GM12892 (cell line): ENCODE measurements at places on chromosomes 11 and 22.

- DNase-seq = peak; percentile 47
Measured at GRCh38 chr22:41603873-41604332, 14.3 kb upstream of the PMM1 start.

DNA sequence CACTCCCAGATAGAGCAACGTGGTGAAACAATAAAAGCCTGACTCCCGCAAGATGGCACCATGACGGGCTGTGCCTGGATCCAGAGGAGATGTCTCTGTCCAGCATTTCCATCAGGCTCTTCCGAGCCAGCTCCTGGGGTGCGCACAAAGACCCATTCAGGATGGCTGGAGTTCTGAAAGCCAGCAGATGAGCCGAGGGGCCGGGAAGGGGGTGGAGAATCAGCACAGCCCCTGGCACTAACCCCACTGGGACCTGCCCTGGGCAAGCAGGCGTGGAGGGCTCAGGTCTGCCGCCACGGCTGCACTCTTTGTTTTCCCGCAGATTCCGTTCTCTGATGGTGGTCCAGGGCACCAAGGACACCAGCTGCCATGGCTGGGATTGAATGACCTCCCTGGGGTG, 97.2 kb upstream of the BLID start:
- no peak for DNase-seq

DNA sequence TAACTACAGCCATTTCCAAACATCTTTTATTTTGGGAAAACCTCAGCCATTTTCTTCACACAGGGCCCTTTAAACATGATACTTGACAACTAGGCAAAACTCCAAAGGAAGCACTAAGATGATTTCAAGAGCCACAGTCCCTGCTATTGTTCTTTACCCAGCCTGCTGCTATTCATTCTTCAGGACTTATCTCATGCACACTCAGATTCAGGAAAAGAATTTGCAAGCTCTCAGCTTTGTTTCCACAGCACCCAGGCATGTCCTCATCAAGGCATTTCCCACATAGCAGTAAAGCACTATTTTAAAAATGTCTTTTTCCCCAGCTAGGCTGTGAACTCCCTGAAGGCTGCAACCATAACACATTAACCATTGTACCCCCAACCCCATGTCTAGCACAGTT, 609.3 kb upstream of the CCDC90B start:
- DNase-seq = no peak

DNA sequence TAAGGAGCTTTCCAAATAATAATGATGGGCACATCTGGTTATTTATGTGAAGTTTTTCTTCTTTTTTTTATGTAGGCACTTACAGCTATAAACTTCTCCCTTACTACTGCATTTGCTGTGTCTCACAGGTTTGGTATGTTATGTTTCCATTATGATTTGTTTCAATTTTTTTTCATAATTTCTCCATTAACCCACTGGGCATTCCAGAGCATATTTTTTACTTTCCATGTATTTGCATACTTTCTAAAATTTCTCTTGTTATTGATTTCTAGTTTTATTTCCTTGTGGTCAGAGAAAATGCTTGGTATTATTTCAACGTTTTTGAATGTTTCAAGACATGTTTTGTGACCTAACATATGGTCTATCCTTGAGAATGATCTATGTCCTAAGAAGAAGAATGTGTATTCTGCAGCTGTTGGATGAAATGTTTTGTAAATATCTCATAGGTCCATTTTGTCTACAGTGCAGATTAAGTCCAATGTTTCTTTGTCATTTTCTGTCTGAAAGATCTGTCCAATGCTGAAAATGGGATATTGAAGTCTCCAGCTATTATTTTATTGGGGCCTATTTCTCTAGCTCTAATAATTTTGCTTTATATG, 362.1 kb downstream of the DDX10 start:
- no peak for DNase-seq

DNA sequence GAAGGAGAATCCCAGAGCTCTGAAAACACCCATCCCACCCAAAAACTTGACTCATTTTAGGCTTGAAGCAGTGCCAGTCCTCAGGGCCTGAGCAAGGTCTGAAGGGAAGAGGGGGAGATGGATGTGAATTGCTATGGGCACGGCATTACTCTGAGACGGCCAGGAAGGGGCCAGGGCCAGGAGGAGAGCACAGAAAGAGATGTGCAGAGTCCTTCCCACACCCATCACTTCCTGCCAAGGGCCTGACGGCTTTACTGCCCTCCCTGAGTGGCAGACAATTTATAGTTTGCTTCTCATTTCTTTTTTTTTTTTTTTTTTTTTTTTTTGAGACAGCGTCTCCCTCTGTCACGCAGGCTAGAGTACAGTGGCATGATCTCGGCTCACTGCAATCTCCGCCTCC, 22.5 kb downstream of the TAB1 start:
- no peak for DNase-seq

DNA sequence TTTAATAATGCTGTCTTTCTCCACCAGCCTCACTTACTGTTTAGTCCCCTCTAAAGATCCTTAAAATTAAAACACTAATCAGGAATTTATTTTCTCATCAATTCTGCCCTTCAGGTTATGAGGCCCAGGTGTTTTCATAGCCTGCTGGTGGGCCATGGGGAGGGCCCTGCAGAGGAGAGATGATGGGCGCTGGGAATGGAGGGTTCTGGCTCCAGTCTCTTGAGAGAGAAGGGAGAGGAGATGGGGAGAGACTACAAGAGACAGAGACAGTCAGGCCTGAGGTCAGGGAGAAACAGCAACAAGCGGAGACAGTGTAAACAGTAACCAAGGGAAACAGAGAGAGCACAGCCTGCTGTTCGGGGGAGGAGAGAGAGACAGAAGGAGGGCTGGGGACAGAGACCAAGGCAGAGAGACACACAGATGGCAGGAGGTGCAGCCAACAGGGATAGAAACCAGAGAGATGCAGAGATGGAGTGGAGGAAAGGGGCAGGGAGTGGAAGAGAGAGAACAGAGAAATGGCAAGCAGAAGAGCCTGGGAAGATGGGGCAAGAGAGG, 187.3 kb upstream of the SYT13 start:
- DNase-seq = no peak

DNA sequence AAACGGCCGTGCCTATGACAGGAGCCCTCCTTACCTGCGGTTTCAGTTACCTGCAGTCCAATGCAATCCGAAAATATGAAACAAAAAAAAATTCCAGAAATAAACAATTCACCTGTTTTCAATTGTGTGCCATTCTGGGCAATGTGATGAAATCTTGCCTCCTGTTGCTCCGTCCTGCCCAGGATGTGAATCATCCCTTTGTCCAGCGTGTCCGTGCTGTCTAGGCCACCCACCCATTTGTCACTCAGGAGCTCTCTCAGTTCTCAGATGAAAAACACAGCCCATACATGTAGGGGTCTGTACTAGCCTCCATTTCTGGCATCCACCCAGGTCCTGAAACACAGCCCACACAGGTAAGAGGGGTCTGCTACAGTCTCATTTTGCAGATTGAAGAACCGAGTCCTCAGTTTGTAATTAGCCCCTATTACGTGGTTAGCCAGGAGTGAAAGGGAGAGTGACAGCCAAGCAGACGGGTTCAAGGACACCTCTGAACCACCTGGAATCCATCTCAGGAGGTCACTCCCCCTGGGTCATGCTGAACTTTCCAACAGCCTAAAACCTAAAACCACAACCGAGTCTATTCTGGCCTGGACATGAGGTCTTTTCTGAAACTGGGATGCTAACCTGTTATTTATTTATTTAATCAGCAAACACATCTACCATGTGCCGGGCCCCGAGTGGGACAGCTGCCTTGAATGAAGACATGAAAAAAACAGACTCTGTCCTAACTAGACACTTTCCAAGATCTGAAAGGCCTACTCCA, 317.2 kb downstream of the SHANK2 start:
- no peak for DNase-seq

DNA sequence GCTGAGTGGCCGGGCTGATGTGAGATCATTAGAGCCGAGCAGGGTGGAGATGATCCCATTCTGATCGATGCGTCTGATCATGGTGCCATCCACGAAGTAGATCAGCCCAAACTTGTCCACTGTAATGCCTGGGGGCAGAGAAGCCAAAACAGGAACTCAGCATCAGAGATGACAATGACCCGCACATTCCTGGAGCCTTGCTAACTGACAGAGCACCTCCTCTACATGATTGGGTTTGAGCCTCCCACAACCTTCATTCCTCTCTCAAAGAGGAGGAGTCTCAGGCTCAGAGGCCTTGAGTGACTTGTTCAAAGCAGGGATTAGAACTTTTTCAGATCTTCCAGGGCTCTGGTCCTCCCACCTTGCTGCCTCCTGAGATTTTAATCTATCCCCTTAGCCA, 133.7 kb upstream of the NARS2 start:
- no peak for DNase-seq

GRCh38 chr11:66317723-66318599, 1.1 kb upstream of the CD248 start:
- no peak for DNase-seq

DNA sequence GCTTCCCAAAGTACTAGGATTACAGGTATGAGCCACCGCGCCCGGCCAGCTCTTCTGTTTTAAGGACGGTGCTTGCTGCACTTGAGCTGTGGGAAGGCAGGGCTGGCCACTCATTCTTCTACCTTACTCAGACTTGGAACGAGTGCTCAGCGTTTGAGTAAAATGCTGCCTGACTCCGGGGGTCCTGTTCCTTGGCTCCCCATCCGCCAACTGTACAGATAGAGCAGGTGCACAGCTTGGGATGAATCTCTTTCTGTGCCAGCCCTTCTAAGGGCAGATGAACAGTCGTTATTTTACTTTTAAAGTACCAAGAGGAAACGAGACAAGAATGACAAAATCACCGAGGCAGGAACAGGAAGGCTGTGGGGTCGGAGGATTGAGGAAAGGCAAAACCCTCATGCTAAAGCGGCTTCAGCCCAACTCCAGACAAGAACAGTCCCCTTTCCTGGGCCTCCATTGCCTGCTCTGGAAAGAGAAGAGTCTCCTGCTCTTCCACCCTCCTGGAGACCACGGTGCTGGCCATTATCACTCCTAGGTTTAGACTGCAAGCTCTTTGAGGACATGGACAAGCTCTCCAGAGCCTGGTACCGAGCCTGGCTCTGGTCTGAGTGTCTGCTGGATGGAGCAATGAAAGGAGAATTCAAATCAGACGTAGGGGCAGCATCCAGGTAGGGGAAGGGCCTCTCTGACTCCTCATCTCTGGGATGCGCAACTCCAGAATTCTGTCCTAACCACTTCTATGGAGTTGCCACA, 1.1 kb upstream of the SUN2 start:
- no peak for DNase-seq

DNA sequence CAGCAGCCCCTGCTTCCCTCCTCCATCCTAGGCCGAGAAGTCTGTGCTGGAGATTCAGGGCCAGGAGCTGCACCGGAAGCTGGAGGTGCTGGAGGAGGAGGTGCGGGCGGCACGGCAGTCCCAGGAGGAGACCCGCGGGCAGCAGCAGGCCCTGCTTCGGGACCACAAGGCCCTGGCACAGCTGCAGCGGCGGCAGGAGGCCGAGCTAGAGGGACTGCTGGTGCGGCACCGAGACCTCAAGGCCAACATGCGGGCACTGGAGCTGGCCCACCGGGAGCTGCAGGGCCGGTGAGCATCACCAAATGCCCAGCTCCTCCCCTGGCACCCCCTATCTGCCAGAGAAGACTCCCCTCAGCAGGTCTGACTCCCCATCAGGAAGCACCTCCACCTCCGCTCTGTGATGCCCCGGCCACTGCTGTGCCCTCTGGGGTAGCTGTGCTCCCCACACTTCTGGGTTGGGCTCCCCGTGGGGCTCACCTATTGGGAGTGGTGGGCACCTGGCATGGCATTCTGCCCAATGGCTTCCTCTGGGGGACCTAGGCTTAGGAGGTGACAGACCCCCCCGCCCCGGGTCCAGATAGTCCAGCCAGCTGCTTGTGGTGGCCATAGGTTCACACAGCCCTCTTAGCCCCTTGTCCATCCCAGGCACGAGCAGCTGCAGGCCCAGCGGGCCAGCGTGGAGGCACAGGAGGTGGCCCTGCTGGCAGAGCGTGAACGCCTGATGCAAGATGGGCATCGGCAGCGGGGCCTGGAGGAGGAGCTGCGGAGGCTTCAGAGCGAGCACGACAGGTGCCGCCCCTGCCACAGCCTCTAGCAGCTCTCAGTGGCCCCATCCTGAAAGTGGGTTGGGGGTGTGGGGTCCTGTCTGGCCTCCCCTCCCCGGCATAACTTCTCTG, 6.6 kb upstream of the RPS6KA4 start:
- no peak for DNase-seq

DNA sequence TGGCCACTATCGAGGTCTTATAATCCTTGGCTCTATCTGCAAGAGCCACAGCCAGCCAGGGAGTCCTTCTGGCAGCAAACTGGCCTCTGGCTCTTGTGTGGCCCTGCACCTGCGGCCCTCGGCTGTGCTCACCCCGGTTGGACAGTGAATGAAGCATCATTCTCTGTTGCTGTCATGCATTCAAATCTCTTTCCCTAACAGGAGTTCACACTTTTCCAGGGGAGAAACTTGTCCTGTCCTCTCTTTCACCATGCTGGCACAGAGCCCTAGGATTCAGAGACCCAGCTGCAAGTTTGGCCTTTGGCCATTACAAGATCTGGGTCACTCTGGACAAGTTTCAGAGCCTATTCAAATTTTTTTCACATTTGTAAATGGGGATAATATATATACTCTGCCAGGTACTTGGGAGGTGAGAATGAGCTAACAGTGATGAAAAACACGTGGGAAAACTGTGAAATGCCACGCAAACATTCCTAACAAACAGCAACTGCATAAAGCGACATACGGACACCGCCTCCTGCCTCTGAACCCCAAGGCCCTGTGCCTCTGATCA, 34.2 kb downstream of the TMEM184B start:
- DNase-seq = no peak

- DNase-seq = no peak
Measured at GRCh38 chr11:35682230-35683173, 19.9 kb downstream of the TRIM44 start.

- no peak for DNase-seq
Measured at GRCh38 chr11:101867951-101868350, 46.9 kb upstream of the CEP126 start.

- no peak for DNase-seq
Measured at GRCh38 chr22:42693055-42693762, 27.5 kb downstream of the A4GALT start.

DNA sequence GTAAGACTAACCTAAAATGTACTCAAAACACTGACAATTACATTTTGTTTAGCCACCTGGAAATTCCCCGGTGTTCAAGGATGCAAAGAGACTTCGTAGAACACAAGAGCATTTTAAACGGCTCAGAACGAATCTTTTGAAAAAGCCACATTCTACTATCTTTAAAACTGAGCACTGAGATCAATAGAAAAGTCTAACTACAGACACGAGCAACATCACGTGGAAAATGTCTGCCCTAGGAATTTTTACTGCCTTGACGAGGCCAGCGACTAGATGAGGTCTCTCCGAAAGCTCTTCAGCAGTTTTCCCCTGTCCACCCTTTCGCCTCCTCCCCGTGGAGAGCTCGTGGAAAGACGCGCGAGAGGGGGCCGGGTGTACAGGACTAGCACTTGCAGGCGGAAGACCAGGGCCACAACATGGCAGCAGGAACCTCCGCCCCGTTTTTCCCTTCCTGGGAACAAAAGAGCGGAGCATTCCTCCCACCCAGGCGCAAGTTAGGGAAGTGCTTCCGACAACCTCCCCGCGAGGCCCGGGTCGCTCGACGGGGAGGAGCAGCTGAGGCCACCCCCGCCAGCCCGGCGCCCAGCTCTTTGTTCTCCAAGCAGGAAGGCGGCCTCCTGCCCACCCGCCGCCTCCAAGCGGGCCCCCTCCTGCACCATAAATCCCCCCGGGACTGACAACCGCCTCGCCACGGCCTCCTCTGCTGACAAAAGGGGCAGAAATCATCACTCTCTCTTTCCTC, 1.1 kb downstream of the EIF4G2 start:
- peak; percentile 32 for DNase-seq
